ENCODE measurements at places on chromosomes 12 and 14.
A peak's percentile ranks its signal among the peaks of the same experiment; 100 is the strongest.

GRCh38 chr12:48744251-48745008, 27.9 kb upstream of the CCNT1 start:
- DNase-seq, result no peak

DNA sequence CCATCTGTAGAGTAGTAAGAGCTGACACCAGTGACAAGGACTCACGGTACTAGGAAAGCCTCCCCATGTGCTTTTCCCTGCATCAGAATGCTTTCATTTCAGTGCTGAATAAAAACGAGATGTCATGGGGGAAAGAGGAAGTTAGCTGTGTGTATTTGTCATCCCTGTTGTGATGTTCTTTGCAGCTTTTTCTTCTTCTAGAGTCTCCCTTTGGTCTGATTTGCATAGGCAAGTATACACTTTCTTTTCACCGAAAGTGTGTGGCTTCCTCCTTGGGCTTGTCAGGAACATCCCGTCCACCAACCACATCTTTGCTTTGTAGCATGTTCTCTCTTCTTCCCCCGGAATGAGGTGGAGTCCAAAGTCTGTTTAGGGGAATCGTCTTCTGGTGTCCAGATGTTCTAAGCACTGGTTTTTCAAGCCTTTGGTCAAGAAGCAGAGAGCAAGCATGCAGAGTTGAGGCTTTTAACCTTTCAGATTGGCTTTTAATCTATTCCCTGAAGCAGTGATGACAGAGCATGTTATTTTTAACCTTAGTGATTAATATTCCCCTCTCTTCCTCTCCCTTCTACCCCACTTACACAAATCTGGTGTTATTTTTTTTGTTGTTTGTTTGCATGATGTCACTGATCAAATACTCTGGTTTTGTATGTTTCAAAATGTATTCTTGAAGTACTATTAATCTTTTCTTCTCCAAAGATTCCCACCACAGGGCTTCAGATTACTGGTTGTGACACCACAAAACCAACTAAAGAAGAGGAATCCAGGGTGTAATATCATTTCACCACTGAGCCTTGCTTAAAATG, 163.4 kb downstream of the SAMD4A start:
- DNase-seq, result no peak

- DNase-seq, result no peak
Observed at GRCh38 chr14:68312884-68313610, 479.8 kb downstream of the ZFP36L1 start.

- no peak for DNase-seq
Observed at GRCh38 chr12:52633383-52633782, 15.0 kb upstream of the KRT73 start.

- no peak for DNase-seq
Observed at GRCh38 chr14:80607430-80608190, 333.9 kb downstream of the CEP128 start.

DNA sequence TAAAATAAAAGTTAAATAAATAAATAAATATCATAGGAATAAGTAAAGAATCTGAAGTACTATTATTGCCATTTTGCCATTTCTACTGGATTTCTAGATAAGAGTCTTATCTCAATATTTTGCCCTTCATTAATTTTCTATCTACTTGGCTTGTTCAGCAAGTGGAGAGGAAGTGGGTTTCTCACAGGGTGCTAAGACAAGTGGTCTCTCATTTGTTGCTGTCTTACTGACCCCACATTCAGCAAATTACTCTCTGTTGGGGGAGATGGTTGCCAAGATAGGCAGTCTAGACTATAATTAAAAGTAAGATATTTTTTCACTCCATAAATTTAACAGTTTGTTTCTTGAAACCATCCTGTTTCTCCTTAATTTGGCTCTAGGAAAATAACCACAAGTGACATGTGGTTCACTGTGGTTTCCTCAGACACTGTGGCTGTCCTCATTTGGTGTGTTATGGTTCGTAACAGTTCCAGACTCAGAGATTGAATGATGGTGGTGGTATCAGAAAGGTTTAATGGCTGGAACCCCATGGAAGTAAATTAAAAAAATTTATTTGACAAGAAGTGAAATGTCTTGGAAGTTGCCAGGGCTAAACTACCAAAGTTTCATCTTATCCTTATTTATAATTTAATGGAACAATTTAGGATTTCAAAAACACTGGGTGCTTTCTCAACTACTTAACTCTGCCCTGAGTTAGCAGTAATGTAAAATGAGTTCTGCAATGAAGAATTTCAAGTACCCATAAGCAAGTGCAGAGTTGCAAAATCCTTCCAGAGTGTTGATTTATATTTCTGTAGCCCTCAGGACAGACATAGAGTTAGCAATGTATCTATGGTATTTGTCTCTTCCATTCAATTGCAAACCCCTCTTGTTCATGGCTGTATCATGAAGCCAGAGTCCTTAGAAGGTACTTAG, 214.8 kb downstream of the MSRB3 start:
- DNase-seq, result no peak

DNA sequence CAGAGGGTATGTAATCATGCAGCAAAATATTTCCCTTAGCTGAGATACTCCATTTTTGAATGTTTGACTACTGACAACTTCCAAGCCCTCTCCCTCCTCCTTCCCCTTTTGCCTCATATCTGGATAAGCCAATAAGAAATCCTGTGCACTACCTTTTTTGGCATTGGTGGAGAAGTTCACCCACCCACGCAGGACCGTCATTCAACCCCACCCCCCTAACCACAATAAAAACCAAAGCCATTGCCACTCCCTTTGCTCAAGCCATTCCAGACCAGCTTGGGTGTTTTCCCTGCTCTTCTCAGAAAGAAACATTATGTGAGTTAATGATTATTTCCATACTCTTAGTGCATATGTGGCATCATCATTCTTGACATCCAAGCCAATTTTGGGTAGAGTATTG, 176.7 kb downstream of the PTPN11 start:
- no peak for DNase-seq

GRCh38 chr12:55933169-55933798, 2.3 kb downstream of the DGKA start:
- DNase-seq, result peak; percentile 33

DNA sequence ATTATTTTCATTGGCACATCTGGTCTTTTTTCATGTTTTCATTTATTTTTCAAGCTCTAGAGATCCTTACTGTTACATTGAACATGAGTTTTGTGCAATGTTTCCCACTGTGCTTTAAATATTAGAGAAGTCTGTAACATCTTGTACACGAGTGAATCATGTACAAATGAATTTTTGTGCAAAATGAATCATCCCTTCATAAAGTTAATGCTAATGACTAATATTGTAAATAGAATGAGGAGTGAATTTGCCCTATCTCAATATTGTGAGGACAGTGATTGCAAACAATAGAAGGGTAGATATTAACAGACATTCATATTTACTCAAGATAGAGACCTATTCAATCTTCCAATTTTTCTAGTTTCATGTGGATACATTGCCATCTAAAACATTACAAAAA, 463.3 kb upstream of the FOXG1 start:
- no peak for DNase-seq

DNA sequence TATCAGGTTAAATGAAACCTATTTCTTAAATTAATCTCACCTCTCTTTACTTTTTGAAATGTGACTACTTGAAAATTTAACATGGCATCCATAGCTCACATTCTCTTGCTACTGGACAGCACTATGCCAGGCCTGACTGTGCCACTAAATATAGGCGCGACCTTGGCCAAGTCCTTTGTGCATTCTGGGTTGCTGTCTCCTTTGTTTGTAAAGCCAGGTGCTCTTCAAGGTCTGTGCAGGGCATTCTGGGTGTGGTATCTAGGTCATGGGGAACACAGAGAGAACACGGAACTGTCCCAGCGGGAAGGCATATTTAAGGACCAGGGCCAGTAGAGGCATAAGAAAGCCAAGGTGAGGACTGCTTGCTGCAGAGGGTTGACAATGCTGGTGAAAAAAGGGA, 121.2 kb downstream of the ZNF664 start:
- DNase-seq, result no peak

DNA sequence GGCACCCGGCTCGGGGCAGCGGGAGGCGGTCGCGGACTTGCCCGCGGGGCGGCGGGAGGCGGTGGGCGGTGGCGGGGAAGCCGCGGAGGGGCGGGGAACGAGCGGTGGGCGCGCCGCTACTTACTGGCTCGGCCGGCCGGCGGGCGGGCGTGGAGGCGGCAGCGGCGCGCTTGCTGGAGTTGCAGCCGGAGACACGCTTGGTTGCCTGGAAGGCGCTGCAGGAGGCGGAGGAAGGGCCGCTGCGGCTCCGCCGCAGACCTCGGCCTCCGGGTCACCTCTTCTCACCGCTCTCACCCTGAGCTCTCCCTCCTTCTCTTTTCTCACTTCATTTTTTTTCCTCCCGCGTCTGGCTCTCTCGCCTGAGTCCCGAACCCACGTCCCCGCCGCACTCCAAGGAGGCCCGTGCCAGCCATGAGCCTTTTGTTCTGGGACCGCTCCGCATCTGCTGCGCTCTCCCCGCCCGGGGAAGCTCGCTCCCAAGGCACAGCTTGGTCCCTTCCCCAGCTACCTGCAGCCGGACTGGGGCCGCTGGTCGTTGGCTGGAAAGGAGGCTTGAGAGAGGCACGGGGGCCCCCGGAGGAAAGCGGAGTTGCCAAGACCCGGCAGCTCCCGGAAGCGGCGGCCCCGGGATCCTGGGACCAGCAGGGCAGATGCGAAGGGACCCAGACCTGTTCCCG, 592 bp upstream of the KCNK10 start:
- no peak for DNase-seq

GRCh38 chr14:66401449-66402095, 84.6 kb upstream of the CCDC196 start:
- no peak for DNase-seq

GRCh38 chr14:68784978-68785533, 7.8 kb downstream of the ZFP36L1 start:
- DNase-seq, result no peak

DNA sequence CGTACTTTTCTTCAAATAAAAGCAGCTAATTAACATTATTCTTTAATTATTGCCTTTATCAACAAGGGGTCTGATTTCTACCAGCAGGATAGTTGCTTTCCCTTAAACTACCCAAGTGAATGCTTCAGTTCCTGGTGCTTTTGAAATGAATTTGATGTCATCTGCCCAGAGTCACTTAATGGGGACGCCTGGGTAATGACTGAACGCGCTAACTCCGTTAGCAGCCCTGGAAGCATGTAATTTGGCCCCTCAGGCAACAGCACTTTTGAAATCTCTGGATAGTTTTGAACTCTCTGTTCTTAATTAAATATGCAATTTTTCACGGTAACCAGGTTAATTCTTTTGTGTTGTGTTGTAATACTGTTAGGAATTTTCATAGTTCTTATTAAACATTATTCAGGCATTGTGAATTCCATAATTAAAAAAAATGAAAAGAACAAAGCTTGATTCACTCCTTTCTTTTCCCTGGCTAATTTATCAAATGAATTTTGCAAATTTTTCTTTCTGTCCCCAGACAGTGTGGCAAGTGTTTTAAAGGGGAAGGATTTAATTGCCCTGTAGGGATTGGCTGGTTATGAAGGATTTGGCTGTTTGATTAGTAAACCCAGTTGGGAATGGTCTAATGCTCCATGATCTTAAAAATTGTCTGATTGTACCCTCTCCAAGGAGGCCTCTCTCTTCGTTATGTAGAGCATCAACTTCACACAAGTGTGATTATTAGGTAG, 137.5 kb upstream of the MYL2 start:
- DNase-seq, result no peak

DNA sequence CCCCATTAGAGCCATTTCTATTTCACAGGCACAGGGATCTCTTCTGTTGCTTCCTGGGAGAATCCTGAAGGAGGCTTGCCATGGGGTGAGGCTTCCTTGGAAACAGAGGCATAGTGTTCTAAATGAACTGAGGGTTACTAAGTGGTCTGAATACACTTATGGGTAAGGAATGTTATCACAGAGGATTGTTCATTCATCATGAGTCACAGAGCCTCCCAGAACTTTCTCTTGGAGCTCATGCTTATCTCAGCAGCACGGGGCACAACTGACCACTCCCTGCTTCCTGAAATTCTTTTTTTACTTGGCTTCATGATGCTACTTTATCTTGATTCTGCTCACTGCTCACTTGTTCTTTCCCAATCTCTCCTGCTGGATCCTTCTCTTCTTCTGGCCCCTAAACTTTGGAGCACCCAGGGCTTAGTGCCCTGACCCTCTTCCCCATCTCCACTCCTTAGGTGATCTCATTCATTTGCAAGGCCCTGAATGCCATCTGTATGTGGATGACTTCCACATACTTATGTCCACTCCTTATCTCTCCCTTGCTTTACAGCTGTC, 57.9 kb downstream of the ANO6 start:
- peak; percentile 96 for DNase-seq

GRCh38 chr12:110337912-110338710, 57.1 kb downstream of the ATP2A2 start:
- DNase-seq, result no peak

- no peak for DNase-seq
Observed at GRCh38 chr14:96586921-96587822, 85.0 kb downstream of the PAPOLA start.

- DNase-seq, result no peak
Observed at GRCh38 chr14:89024691-89025090, 200.2 kb downstream of the TTC8 start.

DNA sequence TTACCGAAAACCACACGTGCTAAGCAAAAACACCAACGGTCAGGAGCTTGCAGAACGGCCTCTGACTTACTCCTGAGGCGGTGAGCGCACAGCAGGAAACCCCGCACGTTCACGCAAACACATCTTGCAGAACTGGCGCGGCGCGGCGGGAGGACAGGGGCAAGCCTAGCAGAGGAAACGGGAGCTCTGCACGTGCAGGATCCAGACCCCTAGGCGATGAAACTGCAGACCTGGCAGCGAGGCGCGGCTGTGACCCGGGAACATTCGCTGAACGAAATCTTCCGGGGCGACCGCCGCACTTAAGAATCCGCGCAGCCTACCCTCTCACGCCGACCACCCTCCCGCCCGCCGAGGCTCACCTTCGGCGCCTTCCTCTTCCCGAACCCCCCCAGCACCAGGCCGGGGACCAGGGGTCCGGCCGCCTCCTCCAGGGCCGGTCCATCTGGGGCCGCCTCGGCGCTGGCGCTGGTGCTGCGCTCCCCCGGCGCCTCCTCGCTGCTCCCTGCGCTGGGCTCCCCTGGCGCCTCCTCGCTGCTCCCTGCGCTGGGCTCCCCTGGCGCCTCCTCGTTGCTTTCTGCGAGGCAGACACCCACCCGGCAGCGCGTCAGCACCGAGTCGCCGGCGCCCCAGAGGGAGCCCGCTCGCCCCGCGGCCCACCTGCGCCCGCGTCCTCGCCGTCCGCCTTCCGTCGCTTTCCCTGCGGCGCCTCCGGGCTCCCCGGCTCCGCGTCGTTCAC, 615 bp downstream of the DDX51 start:
- no peak for DNase-seq

DNA sequence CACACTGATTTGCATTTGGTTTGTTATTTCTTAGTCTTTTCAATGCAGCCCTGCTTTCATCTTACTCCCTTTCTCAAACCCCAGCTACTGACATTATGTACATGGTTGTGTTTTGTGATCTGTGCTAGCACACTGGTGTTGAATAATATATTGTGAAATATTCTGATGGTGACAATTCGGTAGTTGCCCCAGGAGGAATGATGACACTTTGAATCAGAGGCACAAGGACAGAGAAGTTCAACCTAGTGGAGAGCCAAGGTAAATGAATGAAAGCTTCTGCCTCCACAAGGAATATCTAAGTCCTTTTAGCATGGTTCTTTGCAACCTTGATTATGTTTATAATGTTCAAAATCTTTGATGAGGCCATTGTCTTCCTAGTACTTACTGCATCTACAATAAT, 159.9 kb downstream of the PDE3A start:
- DNase-seq, result no peak

Data from T1000 (cell line).